ENCODE measurements at places on chromosomes 7 and 10.

- no peak for DNase-seq
Observed at GRCh38 chr10:97651773-97652172, 11.3 kb downstream of the PI4K2A start.

GRCh38 chr10:115046686-115047236 is 46.4 kb upstream of the ATRNL1 start:
- DNase-seq: no peak

GRCh38 chr7:63205136-63205535 is 793.5 kb upstream of the ZNF722 start:
- no peak for DNase-seq

GRCh38 chr7:42972699-42973500 is 40.7 kb downstream of the MRPL32 start:
- peak; percentile 96 for DNase-seq

DNA sequence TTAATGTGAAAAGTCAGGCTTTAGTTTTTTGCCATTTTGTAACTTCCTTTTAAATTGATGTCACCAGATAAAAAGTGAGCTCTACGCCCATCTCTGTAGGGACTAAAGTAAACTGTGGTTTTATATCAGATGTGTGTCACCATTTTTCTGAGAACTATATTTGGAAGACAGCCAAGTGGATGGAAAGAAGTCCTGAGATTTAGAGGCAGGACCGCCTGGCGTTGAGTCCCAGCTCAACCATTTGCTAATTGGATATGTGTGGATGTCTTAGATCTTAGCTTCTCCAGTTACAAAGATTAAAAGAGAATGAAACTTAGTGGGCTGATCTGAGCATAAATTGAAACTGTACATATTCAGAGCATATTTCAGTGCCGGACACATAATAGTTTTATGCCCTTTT is 691.6 kb upstream of the CELF2 start:
- DNase-seq: no peak

DNA sequence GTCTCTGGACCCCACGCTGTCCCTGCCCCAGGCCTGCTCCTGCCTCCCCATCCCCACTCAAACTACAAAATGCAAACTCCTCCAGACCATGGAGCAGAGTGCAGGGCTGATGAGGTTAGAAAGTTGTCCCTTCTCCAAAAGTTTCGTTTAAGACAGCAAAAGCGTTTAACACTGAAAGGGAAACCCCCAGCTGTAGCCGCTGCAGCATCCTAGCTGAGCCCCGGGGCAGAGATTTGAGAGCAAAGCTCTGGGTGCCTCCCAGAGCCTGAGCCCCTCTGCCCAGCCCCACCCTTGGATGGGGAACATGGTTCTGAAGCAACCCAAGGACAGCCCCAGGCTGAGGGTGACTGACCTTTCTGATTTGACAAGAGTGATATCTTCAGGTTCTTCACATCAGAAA is 52.8 kb upstream of the ENO4 start:
- DNase-seq: no peak

DNA sequence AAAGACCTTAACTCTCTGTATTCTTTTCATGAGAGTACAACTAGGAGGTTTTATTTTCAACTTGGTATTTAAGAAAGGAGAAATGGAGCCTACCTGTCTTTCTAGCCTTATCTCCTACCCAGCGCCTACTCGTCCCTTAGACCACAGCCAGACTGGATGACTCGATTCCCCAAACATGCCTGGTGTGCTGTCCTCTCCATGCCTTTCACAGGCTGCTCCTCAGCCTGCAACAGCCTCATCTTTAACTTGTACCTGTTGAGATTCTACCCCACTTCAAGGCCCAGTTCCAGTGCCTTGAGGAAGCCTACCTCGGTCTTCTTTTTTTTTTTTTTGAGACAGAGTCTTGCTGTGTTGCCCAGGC is 29.4 kb downstream of the CPA1 start:
- no peak for DNase-seq

DNA sequence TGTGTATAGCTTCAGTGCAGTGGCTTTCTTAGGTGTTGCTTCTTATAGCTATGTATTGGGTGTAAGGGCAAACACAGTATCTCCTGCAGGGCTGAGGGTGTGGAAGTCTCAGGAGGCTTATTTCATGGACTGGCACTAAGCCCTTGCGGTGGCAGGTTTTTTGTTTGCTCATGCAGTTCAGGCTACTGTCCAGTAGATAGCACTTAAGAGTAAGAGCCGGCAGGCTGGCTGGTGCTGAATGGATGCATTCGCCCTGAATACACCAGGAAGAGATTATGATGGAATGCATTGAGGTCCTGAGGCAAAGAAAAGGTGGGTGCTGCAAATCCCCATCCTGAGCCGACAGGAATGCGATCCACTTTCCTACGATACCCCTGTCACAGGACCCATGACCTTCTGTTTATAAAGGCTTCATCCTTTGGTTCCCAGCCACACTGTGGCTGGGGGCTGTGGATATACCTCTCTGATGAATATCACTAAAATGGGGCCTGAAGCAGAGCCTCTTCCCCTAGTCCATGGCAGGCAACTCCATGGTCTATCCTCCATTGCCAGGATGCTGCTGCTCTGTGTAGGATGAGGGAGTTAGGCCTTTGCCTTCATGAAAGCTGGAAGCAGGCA is 44.9 kb downstream of the ANXA8 start:
- peak; percentile 69 for DNase-seq

Measured in HFFc6 (cell line).